Neural crest cell (in vitro differentiated cells): ENCODE measurements at places on chromosomes 5 and 9. TPM values are rescaled to one million over a fixed set of nuclear protein-coding genes. Genes with fewer than 3 reads are reported as not detected.

TAF11L5 gene
- not detected in 2 replicates for total RNA-seq

CCDC152 gene
- total RNA-seq: not detected in 2 replicates

IL5 gene
- not detected in 2 replicates for total RNA-seq

ADGRV1 gene
- 43.4 and 45.0 TPM in 2 replicates for total RNA-seq

ABLIM3 gene
- total RNA-seq: 2.4 and 3.0 TPM in 2 replicates

NRARP gene
- total RNA-seq: 31.7 and 33.7 TPM in 2 replicates

ASTN2 gene
- total RNA-seq: 5.9 and 7.3 TPM in 2 replicates

NME5 gene
- total RNA-seq: 6.3 and 8.4 TPM in 2 replicates

ECM2 gene
- not detected in 2 replicates for total RNA-seq

DNM1 gene
- total RNA-seq: 84.0 and 87.2 TPM in 2 replicates

ABCA1 gene
- 6.5 and 6.8 TPM in 2 replicates for total RNA-seq

SLC22A4 gene
- 0.47 and 0.68 TPM in 2 replicates for total RNA-seq

SDHA gene
- total RNA-seq: 106 and 108 TPM in 2 replicates

SEMA5A gene
- 30.3 and 31.9 TPM in 2 replicates for total RNA-seq

EMB gene
- 16.9 and 20.5 TPM in 2 replicates for total RNA-seq

PCDHGA1 gene
- total RNA-seq: 0.54 and 0.93 TPM in 2 replicates

CIZ1 gene
- total RNA-seq: 201 and 226 TPM in 2 replicates

BTNL8 gene
- not detected in 2 replicates for total RNA-seq

GALNT12 gene
- total RNA-seq: 4.6 and 4.9 TPM in 2 replicates

DMGDH gene
- total RNA-seq: not detected in 2 replicates

SET gene
- total RNA-seq: 891 and 930 TPM in 2 replicates

PRLR gene
- 0.58 and 0.64 TPM in 2 replicates for total RNA-seq

PCA3 gene
- not detected in 2 replicates for total RNA-seq

FBP2 gene
- not detected in 2 replicates for total RNA-seq

IFNB1 gene
- total RNA-seq: not detected in 2 replicates

PJA2 gene
- 51.2 TPM in 2 replicates for total RNA-seq

IFNA6 gene
- not detected in 2 replicates for total RNA-seq

FAM53C gene
- 64.9 and 66.8 TPM in 2 replicates for total RNA-seq

EPB41L4A gene
- total RNA-seq: 10.8 and 12.4 TPM in 2 replicates

ADAMTSL1 gene
- total RNA-seq: 2.3 and 2.5 TPM in 2 replicates

TMEM232 gene
- 3.0 and 6.1 TPM in 2 replicates for total RNA-seq

DEPDC1B gene
- 60.4 and 60.9 TPM in 2 replicates for total RNA-seq

CDKN2A gene
- total RNA-seq: 0.68 TPM in 1 of 2 replicates, not detected in the other

PCDHGB5 gene
- total RNA-seq: 0.91 and 1.5 TPM in 2 replicates

NFIB gene
- 2.9 and 3.7 TPM in 2 replicates for total RNA-seq
